Stomach (tissue), 19 donors: ENCODE measurements at places on chromosomes 2 and 18.
A peak's percentile ranks its signal among the peaks of the same experiment; 100 is the strongest.

GRCh38 chr2:190755772-190756415 lies 107.0 kb downstream of the NAB1 start:
- no peak for DNase-seq

GRCh38 chr2:3956406-3956805 lies 253.0 kb downstream of the DCDC2C start:
- no peak for DNase-seq

DNA sequence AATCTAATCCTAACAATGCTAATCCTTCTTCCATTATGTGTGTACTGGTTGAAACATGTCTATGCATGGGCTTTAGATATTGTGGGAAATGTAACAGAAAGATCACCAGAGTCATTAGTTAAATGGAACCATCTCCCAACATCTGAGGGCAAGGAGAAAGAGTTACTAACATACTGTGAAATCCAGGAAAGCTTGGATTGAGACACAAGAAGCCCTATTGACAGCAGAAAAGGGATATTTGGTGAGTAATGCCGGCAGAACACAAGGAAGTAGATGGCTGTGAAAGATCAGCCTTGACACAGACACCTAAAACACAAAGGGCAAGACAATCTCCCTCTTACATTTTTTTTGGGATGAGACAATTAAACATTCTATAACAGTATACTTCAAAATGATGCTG lies 28.5 kb upstream of the LAMA1 start:
- no peak for DNase-seq

DNA sequence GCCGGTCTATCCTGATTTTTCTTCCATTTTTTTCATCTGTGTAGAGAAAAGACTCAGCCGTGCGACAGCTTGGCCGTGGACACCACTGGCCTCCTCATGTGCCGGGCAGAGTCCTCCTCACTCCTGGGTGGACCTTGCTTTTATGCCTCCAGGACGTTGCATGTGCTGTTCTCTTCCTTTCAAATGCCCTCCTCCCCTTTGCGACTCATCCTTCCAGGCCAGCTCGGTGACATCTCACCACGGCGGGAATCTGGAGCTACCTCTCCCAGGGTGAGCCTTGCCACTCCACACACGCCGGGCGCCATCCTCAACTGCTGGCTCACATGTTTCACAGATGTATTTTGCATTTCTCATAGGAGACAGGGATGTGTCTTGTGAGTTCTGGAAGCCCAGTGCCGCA lies 198.5 kb upstream of the HDAC4 start:
- peak; percentile 21 for DNase-seq

DNA sequence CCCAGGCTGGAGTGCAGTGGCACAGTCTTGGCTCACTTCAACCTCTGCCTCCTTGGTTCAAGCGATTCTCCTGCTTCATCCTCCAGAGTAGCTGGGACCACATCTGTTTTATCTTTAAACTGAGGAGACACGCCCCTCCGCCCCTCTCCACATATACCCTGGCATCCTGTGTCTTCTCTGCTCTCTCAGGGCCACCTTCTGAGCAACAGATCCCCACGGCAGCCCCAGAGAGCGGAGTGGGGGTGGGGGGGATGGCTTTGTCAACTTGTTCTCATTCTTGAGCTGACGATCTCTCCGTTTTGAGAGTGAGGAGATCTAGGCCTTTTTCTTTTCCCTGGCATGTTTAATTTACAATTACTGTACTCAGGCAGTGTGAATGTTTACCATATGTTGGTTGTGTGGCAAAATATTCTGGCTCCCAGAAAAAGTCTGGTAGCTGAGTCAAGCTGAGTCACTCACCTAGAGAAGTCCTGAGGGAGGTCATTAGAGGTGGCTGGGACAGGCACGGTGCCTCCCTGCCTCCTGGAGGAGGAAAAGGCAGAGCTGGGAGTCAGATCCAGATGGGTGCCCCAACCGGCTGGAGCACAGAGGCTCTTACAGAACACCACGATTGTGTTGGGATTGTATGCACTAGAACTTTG lies 19.5 kb upstream of the ID2 start:
- peak; percentile 57 for DNase-seq

DNA sequence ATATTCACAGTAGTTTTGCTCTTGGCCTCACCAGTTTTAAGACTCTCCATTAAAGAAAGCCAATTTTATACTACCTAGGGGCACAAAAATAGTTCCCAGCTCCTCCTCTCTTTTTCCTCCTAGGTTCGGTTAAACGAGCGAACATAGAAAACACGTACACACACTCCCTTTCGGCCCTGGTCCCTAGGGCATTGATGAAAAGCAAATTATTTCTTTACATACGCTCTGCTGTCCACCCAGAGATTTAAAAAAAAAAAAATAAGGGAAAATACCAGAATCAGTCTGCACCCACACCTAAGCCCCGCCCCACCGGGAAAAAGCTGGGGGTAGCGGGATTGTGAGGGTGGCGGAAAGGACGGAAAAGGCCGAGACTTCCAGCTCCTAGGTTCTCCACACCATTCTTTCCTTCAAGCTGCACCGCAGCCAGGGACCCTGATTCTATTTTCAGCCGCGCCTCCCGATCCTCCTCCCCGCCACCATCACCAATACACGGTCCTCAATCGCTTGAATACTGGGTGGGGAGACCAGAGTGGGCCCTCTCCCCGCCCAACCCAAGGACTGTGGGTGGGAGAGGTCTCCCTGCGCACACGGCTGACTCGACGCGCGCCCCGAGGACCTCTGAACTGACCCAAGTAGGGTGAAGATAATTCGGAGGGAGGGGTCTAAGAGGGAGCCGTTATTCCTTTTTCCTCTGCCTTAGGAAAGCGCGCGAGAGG lies 769 bp downstream of the ATF2 start:
- DNase-seq = no peak

DNA sequence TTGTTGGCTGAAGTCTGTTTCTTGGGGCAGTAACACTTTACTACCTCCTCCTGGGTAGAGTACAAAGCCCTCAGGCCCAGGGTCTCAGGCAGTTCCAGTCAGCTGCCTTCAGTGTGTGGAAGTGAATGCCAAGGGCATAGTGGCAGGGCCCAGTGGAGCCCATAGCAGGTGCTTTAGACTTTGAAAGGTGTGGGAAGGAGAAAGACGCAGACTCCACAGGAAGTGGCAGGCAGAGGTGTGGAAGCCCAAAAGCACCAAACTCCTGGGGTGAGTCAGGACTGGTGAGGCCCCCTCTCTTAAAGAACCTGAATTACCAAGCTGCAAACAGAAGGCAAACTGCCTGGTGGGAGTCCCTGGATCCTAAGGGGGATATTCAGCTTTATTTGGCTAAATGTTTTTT lies 45.3 kb downstream of the ADAM23 start:
- no peak for DNase-seq
